IMR-90 (cell line): ENCODE measurements at places on chromosomes 13 and 19. TPM values are rescaled to one million over a fixed set of nuclear protein-coding genes. Genes with fewer than 3 reads are reported as not detected.

The RFPL4A gene
- 0.07 TPM in 1 of 2 replicates, not detected in the other for polyA plus RNA-seq

The HSD17B14 gene
- polyA plus RNA-seq: 4.5 and 5.6 TPM in 2 replicates

- no peak for DNase-seq
These were observed 121.8 kb downstream of the AKAP11 start for GRCh38 chr13:42393573-42394360.

The CYP2F1 gene
- not detected in 2 replicates for polyA plus RNA-seq

GRCh38 chr13:44814836-44815235 is 174.4 kb downstream of the NUFIP1 start:
- no peak for DNase-seq

The CLASRP gene
- polyA plus RNA-seq: 31.7 and 34.9 TPM in 2 replicates

DNA sequence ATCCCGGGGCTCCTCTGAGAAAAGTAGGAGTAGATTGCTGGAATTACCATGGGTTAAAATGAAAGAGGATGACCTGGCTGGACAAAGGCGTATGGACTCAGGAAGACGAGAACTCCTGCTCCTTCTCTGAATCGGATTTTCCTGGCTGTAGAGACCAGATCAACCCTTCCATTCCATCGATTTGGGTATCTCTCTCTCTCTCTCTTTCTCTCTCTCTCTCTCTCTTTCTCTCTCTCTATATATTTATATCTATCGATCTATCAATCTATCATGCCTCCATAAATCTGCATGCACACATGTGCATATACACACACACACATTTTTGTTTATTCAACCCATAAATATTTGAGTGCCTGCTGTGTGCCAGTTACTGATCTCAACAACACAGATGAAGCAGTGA is 234.9 kb downstream of the LMO7 start:
- DNase-seq: no peak

- DNase-seq: no peak
These were observed 241.4 kb downstream of the ENOX1 start for GRCh38 chr13:43545317-43545874.

- peak; percentile 30 for DNase-seq
These were observed 1.3 kb downstream of the RHPN2 start for GRCh38 chr19:33063356-33063752.

The LRP3 gene
- polyA plus RNA-seq: 20.2 and 25.7 TPM in 2 replicates

The COMP gene
- polyA plus RNA-seq: 0.34 and 0.43 TPM in 2 replicates

- no peak for DNase-seq
These were observed 5.0 kb downstream of the PRODH2 start for GRCh38 chr19:35807633-35808032.

GRCh38 chr13:46855166-46855565 is 41.7 kb downstream of the HTR2A start:
- no peak for DNase-seq

GRCh38 chr13:38419312-38419873 is 69.7 kb downstream of the UFM1 start:
- no peak for DNase-seq

DNA sequence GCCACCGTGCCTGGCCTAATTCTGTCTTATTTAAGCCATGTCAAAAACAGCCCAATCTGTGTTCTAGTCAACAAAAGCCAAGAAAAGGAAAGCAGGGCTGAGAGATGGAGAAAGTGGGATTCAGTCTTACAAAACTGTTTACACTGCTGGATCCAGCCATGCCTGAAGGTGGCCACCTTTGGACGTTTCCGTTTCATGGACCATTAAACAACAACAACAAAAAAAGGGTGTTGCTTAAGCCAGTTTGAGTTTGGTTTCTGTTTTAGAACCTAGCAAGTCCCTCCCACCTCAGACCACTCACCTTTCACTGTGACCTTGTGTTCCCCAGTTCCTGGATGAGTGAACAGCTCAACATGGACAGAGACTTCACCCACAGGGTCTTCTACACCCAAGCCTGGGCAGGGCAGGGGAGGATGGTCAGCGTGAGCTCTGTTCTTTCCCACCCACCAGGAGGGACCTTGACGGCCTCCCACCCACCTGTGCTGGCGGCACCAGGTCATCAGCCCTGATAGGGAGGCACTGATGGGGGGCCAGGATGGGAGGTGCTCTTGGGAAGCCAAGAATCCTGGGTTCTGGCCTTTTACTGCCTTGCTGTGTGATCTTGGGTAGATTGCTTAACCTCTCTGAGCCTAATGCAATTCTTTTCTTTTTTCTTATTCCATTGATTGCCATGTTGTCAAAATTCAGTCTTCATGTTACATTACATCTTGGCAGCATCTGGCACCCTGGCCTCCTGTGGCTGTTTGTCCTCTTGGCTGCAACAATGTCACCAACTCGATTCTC is 56.2 kb downstream of the COLGALT1 start:
- no peak for DNase-seq

DNA sequence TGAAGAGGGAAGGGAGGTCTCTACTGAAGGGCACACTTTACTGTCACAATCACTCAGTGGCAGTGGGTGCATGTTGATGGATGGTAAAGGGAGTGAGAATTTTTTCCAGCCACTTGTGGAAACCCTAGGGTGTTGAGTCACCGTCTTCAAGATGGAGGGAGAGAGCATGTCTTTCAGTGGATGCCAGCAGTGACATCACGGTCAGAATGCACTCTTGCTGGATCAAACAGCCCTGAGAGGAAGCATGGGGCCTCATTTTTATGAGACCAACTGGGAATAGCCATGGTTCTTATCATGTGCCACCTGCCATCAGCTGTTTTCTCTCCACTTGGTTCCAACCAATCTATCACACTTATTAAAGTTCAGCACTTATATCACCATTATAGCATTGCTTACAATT is 182.5 kb downstream of the KCNRG start:
- peak; percentile 12 for DNase-seq

DNA sequence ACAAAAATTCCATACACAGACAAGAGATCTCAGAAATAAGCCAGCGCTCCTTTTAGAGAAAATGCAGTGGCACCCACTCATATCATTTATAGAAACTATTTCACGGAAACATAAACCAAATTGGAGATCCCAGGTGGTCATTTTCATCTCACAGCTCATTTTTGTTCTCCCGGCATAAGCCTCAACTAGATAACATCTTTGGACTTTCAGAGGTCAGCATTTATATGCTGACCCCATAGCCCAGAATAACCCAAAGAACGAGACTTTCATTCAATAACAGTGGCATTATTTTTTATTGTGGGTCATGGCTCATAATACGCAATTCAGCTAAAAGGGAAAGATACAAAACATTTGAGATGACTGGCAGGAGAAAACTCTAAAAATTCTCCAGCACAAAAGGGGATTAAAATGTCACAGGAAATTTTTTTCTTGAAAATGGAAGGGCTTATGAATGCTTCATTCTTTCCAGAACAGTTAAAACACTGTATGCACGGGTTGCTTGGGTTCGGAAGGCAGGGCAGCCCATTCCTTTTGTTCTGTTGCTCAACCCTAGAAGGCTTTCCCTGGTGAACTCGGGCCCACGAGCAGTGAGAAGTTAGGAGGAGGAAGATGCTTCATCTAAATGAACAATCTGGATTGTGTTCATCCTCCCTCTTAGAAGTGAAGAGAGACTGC is 24.0 kb downstream of the STARD13 start:
- peak; percentile 31 for DNase-seq

DNA sequence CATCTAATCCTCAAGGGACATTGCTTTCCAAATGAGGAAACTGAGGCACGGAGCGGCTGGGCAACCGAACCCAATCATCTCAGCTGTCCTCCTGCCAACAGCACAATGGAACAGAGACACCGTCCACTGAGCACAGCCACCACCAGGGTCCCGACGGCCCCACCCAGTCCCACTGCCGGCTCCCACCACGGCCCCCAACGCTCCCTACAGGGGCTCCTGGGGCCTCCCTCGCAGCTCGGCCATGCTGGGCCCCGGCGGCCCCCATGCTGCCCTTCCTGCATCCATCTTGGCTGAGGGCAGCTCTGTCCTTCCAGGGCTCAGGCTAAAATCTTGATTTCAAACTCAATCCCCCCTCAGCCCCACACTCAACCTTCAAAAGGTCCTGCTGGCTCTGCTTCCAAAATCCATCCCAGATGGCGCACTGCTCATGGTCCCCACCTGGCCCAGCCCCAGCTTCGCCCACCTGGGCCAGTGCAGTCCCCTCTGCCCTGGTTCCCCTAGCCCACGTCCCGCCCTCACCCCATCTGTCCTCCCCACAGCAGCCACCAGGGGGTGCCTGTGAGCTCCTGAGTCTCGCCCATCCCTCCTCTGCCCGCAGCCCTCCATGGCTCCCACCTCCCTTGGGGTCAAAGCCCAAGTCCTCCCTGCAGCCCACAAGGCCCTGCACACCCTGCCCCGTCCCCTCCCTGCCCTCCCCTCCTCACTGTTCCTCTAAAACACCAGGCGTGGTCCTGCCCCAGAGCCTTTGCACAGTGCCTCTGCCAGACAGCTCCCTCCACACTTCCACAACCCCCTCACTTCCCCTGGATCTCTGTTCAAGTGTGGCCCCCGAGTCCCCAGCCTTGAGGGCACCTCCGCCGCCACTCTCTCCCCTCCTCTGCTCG is 7.9 kb downstream of the PIP5K1C start:
- DNase-seq: no peak

GRCh38 chr13:82713687-82714405 is 1168.4 kb downstream of the SLITRK1 start:
- DNase-seq: peak; percentile 41

- no peak for DNase-seq
These were observed at the start of gene SLC6A16 for GRCh38 chr19:49324801-49325576. Gene SLC6A16, minus strand, starts transcription at chr19:49325191. Its CDS starts 13,844 bp downstream, at chr19:49311347.

GRCh38 chr19:7418596-7418995 is 69.9 kb downstream of the ARHGEF18 start:
- no peak for DNase-seq

The SULT2B1 gene
- polyA plus RNA-seq: 0.09 TPM in 1 of 2 replicates, not detected in the other

DNA sequence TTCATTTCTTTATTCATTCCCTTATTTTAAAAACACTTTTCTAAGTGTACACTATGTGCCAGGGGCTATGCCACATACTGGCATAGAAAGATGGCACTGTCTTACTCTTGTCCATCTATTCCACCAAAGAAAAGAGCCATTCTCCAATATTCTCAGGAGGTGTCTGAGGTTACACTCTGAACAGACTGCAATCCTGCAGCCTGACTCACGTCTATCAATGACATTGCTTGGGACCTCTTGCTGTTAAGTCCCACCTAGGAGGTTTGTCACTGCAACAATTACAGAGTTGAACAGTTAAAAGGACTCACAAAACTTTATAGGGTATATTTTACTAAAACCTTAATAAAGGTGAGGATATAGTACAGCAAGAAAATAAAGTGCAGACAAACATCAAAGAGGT is 512.9 kb upstream of the HTR2A start:
- DNase-seq: no peak

- DNase-seq: no peak
These were observed 106.8 kb upstream of the SPRY2 start for GRCh38 chr13:80447747-80448146.

GRCh38 chr19:42303876-42304275 is 1.5 kb upstream of the PAFAH1B3 start:
- DNase-seq: no peak

GRCh38 chr13:39217471-39217870 is 179.2 kb downstream of the NHLRC3 start:
- DNase-seq: no peak

DNA sequence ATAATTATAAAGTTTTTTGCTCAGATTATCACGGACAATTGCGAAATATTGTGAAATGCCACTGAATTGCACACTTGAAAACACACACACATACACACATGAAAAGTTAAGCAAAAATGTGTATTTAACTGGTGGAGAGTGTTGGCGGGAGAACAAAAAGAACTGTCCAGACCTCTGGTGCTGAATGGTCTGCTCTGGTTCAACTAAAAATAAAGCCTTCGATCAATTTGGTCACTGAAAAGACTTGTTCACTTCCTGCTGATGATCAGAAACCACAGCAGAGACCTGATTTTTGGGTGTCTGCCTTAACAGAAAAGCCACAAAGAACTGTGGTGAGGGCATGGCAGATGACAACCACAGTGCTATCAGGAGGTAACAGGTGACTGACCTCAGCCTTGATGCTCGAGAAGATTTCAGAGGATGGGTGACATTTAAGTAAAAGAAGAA is 4.0 kb upstream of the IGFL1 start:
- peak; percentile 2 for DNase-seq

The SPRYD7 gene
- polyA plus RNA-seq: 6.3 and 20.2 TPM in 2 replicates

DNA sequence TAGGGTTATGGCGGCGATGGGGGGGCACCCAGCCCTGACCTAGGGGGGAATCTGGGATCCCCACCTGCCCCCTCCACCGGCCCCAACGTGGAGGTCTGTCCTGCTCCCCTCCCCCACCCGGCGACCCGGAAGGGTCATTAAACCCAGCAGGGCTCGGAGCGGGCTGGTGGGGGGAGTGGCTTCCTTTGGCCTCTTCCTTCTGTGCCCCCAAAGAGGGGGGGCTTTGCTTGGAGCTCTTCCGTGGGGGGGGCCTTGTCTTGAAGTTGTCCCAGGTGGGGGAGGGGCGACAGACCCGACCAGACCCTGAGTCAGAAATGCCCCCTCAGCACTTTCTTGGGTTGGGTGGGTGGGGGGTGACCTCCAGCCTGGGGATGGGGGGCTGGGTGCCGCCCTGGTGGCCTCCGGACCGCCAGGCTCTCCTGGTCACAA is 1.5 kb downstream of the ARID3A start:
- DNase-seq: no peak

DNA sequence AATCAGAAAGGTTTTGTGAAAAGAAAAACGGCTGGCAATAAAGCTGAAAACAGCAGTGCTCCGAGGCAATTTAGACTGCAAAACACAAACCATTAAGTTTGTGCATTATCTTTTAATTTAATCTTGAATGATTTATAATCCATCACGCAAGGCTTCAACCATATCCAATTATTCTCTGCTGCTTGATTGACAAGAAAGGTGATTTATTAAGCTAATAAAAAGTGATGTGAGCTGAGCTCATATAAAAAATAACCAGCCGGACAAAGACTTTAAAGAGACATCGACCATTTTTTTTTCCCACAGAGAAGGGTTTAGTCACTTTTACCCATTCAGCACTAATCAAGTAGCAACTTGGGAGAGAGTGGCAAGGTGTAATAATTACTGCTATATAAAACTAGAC is 33.6 kb downstream of the TSHZ3 start:
- no peak for DNase-seq

DNA sequence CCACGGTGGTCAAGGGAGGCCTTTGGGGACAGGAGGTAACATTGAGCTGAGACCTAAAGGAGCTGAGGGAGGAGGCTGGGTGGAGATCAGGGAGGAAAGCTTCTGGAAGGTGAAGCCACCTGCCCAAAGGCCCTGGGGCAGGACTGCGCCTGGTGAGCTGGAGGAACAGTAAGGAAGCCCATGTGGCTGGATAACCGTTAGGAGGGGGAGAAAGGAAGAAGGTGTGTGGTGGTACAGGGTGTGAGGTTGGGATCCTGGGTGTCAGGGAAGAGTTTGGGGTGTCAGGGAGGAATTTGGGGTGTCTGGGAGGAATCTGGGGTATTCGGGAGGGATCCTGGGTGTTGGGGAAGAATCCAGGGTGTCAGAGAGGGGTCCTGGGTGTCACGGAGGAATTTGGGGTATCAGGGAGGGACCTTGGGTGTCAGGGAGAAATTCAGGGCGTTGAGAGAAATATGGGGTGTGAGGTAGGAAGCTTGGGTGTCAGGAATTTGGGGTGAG is 695 bp downstream of the TICAM1 start:
- DNase-seq: no peak

The EBI3 gene
- polyA plus RNA-seq: 2.7 and 3.0 TPM in 2 replicates

The ADM5 gene
- polyA plus RNA-seq: 0.99 and 1.7 TPM in 2 replicates
